ENCODE measurements at places on chromosomes 5 and 9.
A peak's percentile ranks its signal among the peaks of the same experiment; 100 is the strongest.

DNA sequence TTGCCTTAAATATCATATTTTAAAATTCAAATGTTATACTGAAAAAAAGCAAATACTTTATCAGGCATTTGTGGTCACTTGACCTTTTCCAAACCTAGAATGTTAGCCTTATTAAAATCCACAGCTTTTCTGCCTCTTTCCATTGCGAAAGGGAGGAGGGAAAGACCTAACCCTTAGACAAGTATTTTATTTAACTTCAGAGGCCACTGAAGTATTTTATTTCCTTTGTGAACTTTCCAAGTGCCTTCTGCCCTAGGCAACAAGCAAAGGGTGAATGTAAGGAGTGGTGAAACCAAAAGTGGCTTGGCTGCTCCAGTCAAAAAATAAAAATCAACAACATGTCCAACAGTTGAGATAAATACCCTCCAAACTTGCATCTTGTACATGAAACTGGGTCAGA, 376.1 kb downstream of the EFNA5 start:
- no peak for DNase-seq

GRCh38 chr5:123124859-123125595, 36.0 kb downstream of the PRDM6 start:
- DNase-seq: peak; percentile 28

- DNase-seq: peak; percentile 67
These were observed 104.3 kb upstream of the MAP3K1 start for GRCh38 chr5:56710826-56711590.

GRCh38 chr9:123643518-123643917, 286.4 kb downstream of the DENND1A start:
- no peak for DNase-seq
